ENCODE measurements at places on chromosomes 5 and 9.
A peak's percentile ranks its signal among the peaks of the same experiment; 100 is the strongest.

DNA sequence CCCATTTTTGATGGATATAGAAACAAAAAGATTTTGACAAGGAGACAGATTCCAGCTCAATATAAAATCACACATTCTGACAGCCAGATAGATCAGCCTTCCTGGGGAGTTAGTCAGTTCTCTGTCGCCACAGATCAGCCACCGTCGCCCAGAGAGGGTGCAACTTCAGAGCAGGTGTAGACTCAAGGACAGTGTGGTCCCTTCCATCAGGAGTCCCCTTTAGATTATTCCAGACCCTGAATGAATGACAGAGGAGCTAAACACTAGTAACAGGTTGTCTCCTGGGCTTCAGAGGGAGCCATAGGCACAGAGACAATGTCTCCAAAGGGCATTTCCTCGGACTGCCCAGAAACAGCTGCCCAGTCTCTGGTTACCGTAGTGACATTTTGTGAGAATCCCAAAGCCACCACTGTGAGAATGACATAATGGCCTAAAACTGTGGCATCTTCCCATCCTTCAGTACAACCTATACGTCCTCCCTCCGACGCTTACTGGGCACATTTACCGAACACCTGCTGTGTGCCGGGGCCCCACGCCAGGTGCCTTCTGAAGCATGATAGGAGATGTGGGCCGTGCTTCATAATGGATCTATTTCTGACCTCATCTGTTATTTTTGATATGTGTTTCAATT lies 47.4 kb upstream of the SLC2A8 start:
- no peak for DNase-seq

- no peak for DNase-seq
Measured at GRCh38 chr5:97094579-97095317, 47.7 kb downstream of the LIX1 start.

DNA sequence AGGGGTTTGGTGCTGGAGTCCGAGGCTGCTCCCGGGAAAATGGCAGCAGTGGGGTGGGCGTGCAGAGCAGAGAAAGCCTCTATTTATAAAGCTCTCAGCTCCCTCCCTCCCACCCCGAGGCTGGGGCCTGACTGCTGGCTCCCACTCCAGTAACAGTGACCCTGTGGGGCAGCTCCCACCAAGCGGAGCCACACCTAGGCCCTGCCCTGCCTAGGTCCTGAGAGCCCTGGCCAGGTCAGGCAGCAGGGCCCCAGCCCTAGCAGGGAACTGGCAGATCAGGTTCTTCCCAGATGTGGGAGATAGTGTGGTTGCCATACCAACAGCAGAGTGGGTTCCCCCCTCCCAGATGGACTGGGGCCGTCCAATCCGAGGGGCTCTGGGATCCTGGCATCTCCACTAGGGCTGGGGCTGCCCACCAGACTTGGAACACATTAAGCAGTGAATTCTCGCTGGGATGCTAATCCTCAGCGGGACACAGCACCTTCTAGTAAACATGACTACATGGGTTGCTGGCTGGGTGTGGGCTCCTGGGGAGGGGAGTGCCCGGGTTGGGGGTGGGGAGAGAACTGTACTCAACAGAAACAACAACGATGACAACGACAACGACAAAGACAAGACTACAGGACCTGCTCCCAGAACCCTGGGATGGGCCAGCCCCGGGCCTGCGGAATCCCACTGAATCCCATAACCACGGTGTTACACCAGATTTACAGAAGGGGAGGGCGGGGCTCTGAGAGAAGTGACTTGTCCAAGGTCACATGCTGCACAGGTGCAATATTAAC lies 1.5 kb downstream of the SH3GLB2 start:
- DNase-seq = no peak

DNA sequence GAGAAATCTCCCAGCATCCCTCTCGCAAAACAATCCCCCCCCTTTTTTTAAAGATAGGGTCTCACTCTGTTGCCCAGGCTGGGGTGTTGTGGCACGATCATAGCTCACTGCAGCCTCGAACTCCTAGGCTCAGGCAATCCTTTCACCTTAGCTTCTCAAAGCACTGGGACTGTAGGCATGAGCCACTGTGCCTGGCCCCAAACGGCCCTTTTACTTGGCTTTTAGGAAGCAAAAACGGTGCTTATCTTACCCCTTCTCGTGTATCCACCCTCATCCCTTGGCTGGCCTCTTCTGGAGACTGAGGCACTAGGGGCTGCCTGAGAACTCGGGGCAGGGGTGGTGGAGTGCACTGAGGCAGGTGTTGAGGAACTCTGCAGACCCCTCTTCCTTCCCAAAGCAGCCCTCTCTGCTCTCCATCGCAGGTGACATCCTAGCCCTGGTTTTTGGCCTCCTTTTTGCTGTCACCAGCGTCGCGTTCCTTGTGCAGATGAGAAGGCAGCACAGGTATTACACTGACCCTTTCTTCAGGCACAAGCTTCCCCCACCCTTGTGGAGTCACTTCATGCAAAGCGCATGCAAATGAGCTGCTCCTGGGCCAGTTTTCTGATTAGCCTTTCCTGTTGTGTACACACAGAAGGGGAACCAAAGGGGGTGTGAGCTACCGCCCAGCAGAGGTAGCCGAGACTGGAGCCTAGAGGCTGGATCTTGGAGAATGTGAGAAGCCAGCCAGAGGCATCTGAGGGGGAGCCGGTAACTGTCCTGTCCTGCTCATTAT lies 6.8 kb downstream of the CA9 start:
- peak; percentile 79 for DNase-seq

DNA sequence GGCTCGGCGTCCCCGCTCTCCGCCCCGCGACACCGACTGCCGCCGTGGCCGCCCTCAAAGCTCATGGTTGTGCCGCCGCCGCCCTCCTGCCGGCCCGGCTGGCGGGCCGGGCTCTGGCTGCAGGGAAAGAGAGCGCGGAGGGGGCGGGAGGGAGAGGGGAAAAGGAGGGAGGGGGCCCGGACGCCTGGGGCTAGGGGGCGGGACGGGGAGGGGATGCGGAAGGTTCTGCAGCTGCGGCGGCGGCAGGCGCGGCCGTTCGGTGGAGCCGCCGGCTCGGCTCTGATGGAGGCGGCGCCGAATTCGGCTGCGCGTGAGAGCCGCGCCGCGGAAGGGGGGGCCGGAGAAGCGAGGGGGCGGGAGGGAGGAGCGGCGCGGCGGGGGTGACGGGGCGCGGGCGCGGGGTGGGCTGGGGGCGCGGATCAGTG lies at the start of gene MARCHF11:
Gene MARCHF11 (minus strand): TSS at position 281 of the 425 bp plus-strand sequence. CDS start 216 bp downstream, at position 65.
- no peak for DNase-seq

DNA sequence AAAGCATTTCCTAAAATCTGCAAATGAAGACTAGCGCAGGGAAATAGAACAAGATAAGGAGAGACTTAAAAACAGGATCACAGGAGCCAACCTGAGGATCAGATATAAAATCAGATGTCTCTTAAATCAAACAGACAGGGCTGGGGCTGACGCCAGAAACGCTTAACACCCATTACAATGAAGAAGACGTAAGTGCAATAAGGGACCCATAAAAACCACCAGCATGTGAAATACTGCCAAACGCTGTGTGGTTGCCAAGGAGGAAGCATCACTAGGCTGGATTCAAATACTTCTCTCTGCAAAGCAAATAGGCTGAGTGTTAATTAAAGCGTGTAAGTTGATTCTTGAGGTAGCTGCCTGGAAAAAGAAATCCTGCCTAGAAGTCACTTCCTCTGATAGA lies 74.4 kb upstream of the ATP10B start:
- DNase-seq = no peak

- DNase-seq = peak; percentile 83
Measured at GRCh38 chr9:134648701-134649530, 7.3 kb downstream of the COL5A1 start.

DNA sequence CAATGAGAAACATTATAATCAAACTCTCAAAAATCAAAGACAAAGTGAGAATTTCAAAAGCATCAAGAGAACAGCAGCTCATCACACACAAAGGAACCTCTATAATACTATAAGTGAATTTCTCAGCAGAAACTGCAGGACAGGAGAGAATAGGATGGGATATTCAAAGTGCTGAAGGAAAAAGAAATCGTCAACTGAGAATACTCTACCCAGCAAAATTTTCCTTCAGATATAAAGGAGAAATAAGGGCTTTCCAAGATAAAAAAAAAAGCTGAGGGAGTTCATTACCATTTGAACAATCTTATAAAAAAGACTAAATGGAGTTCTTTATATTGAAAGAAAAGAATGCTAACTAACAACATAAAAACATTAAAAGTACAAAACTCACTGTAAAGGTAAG lies 481.1 kb downstream of the TLE4 start:
- DNase-seq = no peak

DNA sequence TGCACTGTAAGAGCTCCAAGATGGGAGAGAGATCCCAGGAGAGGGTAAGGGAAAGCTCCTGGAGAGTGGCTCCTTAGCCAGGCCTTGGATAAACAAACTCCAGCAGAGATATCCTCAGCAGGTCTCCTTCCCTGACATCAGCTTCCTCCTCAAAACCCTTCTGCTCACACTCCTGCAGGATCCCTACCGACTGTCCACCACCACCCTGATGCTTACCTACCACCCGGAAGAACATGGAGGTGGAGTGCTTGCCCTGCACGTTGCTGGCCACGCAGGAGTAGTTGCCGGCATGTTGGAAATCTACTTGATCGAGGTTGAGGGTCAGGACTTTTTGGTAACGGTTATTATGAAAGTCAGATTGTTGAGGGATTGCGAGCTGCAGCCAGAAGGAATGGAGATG lies 9.3 kb downstream of the CSF1R start:
- DNase-seq = no peak

DNA sequence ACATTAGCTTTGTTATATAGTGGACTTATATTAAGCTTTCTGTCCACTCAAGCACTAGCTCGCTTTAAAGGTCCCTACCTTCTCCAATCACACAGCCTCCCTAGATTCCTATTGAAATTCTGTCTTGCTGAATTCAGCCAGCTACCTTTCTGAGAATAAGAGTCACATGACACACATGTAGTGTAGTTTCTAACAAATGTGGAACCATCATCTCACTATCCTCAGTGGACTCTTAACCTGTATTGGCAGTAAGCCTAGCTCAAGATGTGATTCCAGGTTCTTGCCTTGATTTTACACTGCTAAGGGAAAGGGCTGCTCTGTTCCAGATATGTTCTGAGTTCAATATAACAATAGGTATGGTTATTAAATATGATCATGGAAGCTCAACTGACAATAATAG lies 11.4 kb downstream of the FAM219A start:
- DNase-seq = no peak

- no peak for DNase-seq
Measured at GRCh38 chr5:137794863-137795262, 40.7 kb upstream of the HNRNPA0 start.

DNA sequence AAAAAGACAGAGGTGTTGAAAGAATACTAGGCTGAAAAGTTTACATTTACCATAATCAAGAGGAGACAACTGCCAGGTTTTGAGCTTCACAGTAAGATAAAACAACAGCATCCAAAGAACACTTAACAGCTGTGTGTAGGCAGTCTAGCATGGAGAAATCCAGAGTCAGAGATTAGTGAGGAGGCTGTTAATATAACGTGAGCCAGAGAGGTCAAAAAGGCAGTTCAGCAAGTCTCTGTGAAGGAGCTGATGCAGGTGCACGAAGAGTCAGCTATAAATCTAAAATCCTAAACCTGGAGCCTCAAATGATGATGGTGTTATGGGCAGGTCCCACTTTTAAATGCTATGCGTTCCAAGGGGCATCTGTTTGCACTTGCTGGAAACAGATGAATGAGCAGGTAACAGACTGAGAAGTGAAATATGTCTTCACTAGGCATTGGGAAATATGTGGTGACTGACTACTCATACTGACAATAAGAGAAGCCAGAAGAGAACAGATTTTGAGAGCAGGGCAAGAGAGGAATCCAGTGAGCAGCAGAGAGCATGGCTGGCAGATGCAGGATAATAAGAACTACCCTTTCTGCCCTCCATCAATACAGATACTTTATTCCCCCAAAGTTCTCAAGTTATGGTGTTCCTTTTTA lies 8.7 kb downstream of the APTX start:
- DNase-seq = no peak

DNA sequence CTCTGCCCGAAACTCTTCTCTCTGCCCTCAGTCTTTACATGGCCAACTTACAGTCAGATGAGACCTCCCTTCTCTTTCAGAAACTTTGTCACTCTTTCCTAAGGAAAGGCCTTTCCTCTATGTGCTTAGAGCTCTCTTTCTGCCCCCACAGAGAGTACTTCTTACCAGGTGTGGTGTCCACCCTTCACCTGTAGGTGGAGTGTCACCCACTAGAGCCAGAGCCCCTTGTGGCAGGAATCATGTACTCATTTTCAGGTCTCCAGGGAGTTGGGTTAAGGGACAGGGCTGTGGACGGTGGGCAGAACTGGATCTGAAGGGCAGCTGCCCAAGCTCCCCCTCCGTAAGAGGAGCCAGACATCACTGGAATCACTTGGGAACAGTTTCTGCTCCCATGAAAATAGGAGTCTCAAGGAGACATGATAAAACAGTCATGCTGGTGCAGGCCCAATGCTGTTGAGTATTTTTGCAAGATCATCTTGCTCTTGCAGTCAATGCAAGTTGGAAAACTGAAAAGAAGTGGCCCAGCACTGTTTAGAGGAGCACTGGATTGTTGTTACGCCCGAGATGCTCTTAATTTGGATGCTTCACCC lies 436.7 kb downstream of the ZSWIM6 start:
- DNase-seq = peak; percentile 25

DNA sequence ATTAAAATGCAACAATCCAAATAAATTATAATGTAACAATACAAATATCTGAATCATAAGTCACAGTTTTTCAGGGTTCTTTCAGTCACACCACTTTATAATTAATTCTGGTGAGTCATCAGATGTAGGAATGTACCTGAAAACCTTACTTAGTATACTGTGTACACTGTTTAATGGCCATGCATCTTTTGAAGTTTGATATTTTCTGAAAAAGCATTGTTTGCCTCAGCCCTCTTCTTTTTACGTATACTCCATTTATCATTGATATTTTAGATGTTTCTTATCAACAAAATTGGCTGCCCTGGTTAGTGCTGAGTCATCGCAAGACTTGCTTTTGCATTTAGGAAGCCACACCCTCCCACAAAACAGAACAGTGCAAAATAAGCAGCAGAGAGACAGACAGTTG lies 218.6 kb downstream of the PJA2 start:
- peak; percentile 15 for DNase-seq

DNA sequence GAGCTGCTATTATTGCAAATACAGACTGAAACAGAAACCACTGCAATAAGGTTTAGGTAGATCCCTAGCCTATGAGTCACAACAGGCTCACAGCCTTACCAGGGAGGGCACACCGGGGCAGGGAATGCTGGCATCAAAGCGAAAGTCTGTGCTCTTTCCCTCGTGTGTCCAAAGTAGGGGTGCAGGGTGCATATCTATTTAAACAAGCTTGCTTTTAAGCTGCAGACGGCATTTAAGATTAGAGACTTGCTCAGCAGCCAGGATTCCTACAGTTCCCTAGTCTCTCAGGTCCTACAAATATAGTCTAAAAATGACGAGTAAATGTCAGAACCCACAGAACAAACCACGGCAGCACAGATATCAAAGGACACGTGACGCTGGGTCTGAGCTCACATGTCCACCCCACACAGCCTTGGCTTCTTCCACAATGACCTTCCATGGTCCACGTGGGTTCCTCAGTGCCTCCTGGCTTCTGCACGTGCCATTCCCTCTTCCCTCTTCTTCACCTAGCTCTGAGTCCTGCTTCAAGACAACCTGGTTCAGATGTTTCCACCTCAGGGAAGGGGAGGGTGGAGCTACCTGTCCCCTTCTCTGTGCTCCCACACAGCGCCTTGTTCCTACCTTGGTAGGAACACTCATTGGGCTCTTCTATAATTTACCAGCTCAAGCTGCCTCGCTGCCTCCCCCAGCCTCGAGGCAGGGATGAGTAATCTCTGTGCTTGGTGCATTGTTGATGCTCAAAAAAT lies 193.2 kb downstream of the MAPKAP1 start:
- peak; percentile 61 for DNase-seq

Measured in HFFc6 (cell line).